ENCODE measurements at places on chromosomes 6 and 20.

- no peak for DNase-seq
These were observed 8.9 kb upstream of the SOX12 start for GRCh38 chr20:316316-317068.

DNA sequence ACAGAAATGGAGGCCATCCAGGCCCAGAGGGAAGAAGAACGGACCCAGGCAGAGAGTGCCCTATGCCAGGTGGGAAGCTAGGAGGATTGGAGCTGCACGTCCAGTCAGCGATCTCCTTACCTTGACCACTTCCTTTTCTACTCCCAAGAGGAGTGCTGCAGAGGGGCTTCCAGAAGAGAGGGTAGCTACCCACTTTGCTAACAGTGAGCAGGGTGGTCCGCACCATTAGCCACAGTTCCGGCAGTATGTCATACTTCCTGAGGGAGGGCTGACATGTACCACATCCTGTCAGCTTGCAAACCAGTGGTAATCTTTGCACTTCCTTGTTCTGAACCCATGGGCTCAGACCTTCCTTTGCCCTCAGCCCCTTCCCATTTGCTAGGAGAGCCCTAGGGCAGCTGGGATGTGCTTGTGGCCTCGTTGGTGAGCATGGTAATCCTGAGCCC lies 35.4 kb downstream of the CEP250 start:
- no peak for DNase-seq

GRCh38 chr20:32648761-32649650 lies 24.7 kb downstream of the C20orf203 start:
- DNase-seq = no peak

GRCh38 chr6:154683756-154684523 lies 49.3 kb upstream of the SCAF8 start:
- DNase-seq = no peak

GRCh38 chr20:8267009-8267408 lies 134.9 kb downstream of the PLCB1 start:
- DNase-seq = no peak

- no peak for DNase-seq
These were observed 136.2 kb downstream of the GMPR start for GRCh38 chr6:16374461-16375200.

DNA sequence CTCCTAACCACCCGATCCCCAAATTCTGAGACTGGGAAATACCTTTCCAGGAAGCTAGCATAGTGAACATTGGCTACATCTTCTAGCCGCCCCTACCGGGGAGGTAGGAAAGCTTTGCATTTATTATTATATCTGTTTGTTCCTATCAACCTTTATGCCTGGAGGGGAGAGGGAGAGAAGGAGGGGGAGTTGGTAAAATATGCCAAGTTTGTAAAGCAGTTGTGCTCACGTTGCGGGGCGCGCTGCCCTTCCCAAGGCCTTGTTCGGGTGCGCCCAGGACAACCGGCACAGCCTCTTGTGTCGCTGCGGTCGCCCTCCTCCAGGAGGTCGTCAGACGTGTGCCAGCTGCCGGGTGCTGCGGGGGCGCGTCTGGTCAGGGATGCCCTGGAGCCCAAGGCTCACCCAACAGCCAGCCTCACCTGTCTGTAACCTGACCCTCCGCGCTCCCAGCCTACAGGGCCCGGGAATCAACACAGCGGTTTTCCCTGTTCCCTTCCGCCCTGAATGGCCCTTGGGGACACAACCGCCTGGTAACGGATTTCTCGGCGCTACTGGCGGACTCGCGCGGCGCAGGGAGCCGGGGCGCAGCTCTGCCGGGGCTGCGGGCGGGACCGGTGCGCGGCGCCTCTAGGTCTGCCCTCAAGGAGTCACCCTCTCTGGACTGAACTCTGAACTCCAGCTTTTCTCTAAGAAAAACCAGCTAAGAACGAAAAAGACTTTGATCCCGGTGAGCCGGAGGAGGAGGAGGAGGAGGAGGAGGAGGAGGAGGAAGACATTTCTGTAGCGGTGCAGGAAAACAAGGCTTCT lies 1.1 kb upstream of the OVOL2 start:
- no peak for DNase-seq

DNA sequence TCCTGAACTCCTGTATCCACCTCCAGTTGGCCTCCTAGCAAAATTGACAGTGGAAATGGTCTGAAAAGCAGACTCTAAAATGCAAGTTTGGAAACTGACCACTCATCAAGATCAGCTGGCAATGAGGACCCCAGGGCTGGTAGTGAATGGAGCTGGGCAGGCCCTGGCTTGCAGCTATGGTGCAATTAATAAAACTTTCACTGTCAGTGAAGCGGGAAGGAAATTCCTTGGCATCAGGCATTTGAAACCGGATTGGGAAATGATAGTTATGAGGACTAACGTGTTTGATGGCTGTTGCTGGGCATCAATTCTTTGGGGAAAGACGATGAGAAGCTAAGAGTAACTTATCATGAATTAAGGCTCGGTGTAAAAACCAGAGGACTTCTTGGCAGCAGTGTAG lies 19.1 kb downstream of the SIRPB1 start:
- no peak for DNase-seq

DNA sequence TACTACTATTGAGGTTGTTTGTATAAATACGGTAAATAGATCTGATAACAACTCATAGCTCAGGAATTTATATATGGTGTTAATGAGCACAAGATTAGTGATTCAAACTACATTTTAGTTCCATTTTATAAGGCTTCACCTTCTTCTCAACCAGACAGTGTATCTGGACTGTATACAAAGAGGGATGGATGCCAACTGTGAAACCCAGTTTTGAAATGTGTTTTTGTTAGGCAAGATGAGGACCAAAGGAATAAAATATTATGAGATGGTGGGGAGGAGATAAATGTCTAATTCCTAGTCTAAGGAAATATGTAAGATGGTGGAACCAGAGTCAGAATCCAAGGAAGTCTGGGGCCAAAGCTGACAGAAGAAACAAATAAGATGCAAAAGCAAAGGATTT lies 329.0 kb downstream of the GRIK2 start:
- no peak for DNase-seq

DNA sequence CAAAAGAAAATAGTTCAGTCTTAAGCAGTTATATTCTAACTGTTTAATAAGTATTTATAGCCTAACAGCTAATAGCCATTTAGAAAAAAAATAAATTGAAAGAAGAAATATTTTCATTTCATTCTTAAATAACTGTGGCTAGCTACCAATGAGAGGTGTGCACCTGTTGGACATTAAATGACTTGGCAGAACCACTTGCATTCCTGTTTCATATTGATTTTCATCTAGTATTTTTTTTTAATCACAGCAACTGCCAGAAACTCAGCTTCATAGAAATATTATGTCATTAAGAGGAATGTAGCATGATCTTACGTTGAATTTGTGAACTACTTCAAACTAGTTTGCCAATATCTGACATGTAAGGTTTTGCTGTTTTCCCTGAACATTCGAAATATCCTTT lies 10.1 kb downstream of the NAA20 start:
- no peak for DNase-seq

GRCh38 chr20:62339647-62340062 lies 27.5 kb downstream of the LAMA5 start:
- DNase-seq = no peak

GRCh38 chr6:36912586-36912985 lies 26.8 kb downstream of the C6orf89 start:
- DNase-seq = no peak

- no peak for DNase-seq
These were observed 153.9 kb downstream of the DTNBP1 start for GRCh38 chr6:15508931-15509330.

DNA sequence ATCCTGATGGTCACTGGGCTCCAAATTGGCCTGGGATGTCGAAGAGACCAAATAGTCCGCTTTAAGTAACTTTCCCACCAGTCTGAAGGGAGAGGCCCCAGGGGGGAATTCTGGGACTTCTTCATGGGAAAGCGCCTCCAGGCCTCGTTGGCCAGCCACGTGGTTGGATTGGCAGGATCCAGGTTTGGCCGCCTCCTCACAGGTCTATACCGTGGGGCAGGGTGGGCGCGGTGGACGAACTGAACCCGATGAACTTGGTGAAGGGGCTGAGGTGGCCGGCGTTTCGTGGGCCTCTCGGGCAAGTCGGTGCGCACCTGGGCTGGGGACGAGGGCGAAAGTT lies 297 bp downstream of the POM121L2 start:
- DNase-seq = no peak

DNA sequence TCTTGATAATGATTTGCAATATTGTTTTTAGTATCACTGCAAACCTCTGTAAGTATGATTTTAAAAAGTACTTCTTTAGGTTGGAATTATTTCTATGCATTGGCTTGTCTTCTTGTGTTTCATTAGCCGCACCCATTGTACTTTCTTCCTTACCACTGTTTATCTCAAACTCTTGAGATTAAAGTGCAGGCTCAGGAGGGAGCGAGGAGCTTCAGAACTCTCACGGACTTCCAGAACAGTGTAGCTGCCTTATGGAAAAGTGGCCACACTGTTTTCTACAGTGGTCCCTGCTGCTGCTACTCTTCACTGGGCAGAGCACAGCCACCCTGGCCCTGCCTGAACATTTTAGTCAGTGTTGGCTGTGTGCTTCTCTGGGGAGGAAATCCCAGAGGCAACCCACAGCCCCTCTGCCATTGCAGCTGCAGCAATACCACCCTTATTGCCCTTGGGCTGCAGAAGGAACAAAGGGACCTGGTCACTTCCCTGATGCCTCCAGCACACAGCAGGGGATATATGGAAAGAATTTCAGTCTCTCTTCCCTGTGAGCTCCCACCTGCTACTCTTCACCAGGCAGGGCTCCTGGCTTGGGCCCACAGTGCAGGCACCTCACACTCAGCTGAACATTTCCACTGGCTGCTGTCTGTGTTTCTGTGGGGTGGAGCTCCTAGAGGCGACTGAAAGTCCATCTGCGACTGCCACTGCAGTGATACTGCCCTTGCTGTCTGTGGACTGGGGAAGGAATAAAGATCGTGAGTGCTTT lies 91.7 kb upstream of the MAP3K4 start:
- DNase-seq = no peak

DNA sequence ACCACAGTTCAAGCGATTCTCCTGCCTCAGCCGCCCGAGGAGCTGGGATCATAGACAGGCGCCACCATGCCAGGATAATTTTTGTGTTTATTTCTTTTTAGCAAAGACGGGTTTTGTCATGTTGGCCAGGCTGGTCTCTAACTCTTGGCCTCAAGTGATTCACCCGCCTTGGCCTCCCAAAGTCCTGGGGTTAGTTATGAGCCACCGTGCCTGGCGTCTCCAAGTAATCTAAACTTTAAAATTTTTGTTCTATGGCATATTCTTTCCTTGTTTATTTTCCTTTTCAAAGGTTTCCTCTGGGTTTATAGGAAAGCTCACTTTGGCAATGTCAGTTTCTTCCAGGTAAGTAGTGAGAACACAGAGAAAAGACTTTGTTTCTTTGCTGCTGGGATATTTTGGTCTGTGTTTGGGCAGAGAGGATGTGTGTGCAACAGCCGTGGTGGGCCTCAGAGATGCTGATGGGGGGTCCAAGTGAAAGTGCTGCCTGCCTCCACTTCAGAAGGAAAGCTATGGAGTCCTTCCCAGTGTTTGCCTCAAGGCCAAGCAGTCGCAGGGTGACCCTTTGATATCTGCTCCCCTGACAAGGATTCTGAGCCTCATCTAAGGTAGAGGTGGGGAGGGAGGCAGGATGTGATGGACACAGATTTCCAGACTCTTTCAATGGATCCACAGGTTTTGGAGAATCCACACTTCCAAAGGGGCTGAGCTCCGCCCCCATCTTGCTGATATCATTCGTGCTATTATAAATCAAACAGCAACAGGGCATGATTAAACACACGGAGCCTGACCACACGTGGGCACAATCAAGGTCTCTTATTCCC lies 2.3 kb downstream of the LRP11 start:
- no peak for DNase-seq

- DNase-seq = no peak
These were observed 16.3 kb downstream of the GNAS start for GRCh38 chr20:58868795-58869194.

DNA sequence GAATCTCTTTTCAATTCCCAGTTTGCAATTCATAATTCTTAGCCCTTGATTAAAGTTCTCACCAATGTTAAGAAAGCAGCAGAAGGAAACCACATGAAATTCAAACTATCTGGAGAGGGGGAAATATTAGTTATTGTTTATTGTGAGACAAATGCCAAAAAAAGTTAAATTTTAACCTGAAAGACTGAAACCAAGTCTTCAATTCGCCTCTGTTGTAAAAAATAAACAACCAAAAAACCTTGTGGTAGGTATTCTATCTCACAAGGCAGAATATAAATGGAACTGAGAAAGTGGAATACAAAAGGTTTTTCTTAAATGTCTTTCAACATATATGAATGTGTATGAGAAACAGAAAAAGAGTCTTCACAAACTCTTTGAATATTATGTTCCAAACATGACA lies 24.8 kb downstream of the TMX4 start:
- DNase-seq = no peak

DNA sequence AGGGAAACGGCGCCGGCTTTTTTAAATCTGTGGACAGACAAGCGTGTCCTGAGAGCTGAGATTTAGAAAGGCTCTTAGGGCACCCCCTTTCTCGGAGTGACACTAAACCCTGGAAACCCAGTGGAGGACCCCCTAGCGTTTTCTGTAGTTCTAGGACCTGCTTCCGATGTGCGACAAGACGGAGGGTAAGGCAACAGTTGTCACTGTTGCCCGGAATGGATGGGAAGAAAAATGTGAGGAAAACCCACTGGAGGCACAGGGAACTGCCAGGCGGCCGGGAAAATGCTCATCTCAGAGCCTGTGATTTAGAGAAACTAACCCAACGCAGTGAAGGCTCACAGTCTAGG lies 551 bp upstream of the ATP5F1E start:
- no peak for DNase-seq

- no peak for DNase-seq
These were observed 132.6 kb upstream of the MTHFD1L start for GRCh38 chr6:150732765-150733539.

- no peak for DNase-seq
These were observed 8.6 kb upstream of the IL22RA2 start for GRCh38 chr6:137181891-137182653.

DNA sequence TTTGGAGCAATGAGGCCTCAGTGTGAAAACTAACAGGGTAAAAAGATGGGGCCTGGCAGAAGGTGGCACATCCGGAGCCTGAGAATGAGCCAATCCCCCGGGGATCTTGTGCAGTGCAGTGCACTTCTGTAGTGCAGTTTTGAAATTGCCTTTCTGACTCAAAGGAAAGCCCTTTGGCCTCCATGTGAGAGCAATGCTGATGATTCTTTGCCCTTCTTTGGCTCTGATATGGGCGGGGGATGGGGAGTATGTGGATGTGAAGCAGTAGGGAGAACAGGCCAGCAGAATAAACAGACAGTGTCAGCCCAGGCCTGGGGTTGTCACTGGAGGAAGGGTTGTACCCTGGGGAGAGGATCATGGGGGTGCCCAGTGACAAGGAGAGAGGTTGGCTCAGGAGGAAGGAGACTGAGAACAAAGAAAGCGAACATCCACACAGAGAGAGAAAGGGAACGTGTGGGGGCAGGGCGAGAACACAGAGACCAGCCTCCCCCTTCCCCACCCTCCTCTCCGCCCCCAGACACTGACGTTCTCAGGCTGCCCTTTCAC lies 351.2 kb downstream of the CDC5L start:
- no peak for DNase-seq

GRCh38 chr6:167452338-167453081 lies 127.6 kb downstream of the TTLL2 start:
- no peak for DNase-seq

- DNase-seq = no peak
These were observed 113.2 kb downstream of the CD164 start for GRCh38 chr6:109269057-109269456.

- no peak for DNase-seq
These were observed 150.2 kb downstream of the LRFN2 start for GRCh38 chr6:40436685-40437604.

- DNase-seq = no peak
These were observed 38.4 kb upstream of the ARHGAP18 start for GRCh38 chr6:129748212-129748900.

Data from mesothelial cell of epicardium (in vitro differentiated cells).